ENCODE measurements at places on chromosomes 5 and 9.

- DNase-seq, result no peak
Observed at GRCh38 chr9:4826417-4827166, 33.8 kb downstream of the RCL1 start.

DNA sequence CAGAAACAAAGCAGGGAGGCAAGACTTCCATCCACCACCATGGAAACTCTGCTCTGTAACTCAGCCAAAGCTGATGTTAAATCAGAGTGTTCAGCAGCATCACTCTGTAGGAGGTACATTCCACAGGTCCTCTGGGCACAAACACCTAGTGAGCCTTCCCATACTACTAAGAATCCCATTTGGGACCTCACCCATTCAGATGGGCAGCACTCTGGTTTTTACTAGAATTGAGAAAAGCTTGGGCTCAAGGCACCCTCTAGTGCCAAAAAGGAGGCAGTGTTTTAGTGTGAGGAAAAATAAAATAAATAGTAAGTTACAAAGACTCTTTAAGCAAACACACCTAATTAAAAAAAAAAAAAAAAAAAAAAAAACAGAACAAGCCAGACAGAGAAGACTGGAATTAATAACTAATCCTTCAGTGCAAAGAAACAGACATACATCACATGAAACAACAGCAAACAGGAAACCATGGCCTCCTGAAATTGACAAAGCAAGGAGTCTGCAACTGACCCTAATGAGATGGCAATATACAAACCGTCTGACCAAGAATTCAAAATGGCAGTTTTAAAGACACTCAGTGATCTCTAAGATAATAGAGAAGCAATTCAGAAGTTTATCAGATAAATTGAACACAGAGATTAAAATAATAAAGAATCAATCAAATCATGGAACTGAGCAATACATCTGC lies 159.5 kb downstream of the GNA14 start:
- DNase-seq, result no peak

DNA sequence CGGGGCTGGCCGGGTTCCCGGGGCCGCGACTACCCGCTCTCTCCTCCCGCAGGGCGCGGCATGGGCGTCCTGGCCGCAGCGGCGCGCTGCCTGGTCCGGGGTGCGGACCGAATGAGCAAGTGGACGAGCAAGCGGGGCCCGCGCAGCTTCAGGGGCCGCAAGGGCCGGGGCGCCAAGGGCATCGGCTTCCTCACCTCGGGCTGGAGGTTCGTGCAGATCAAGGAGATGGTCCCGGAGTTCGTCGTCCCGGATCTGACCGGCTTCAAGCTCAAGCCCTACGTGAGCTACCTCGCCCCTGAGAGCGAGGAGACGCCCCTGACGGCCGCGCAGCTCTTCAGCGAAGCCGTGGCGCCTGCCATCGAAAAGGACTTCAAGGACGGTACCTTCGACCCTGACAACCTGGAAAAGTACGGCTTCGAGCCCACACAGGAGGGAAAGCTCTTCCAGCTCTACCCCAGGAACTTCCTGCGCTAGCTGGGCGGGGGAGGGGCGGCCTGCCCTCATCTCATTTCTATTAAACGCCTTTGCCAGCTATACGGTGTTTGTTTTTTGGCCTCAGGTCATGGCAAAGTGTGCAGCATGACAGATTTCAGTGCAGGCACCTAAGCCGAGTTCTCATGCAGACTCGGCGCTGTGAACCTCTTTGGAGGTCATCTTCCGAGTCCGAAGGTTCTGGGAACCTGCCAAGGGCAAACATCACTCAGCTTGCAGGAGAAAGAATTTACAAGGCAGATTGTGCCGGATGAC lies 516 bp downstream of the MRPL41 start:
- DNase-seq, result no peak

- DNase-seq, result no peak
Observed at GRCh38 chr9:133147412-133148198, 16.1 kb downstream of the GBGT1 start.

Measured in HS-27A (cell line).